Mammary epithelial cell (primary cell): ENCODE measurements at places on chromosomes 3 and 15.

- no peak for DNase-seq
Measured at GRCh38 chr3:38940394-38940793, 111.3 kb downstream of the SCN11A start.

- no peak for DNase-seq
Measured at GRCh38 chr15:82921242-82921641, 31.3 kb downstream of the HOMER2 start.

DNA sequence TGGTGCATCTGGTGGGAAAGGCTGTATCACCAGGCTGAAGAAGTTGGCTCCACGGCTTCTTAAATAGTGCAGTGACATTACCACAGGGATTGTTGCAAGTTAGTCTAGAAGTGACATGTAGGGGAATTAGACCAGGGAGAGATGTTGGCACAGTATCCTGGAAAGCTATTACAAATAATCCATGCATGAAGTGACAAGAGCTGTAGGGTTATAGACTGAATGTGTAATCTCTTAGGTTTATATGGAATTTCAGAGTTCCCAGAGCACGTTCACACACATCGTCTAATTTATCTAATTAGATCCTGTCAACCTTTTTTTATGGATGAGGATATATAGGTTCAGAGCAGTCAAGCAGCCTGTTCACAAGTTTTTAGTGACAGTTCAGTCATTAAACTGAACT lies 37.3 kb upstream of the APH1B start:
- no peak for DNase-seq

GRCh38 chr3:190533511-190534281 lies 19.8 kb downstream of the IL1RAP start:
- DNase-seq = peak; percentile 98

DNA sequence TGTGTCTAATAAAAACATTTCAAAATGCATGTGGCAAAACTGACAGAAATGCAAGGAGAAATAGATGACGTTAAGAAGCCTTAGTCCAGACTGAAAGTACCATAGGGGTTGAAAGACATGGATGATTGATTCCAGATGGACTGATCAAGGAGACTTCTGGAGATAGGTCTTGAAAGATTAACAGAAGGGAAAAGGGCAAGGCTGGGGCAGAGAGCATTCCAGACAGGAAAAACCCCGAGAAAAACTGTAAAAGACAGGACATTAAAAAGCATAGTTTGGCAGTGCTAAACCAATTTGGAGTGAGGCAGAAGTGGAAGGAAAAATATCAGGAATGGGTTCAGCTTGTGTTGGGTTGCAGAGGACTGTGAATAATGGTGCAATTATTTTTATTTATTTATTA lies 375.2 kb upstream of the SGO1 start:
- DNase-seq = no peak

GRCh38 chr15:48905847-48906246 lies 27.9 kb downstream of the EID1 start:
- no peak for DNase-seq

DNA sequence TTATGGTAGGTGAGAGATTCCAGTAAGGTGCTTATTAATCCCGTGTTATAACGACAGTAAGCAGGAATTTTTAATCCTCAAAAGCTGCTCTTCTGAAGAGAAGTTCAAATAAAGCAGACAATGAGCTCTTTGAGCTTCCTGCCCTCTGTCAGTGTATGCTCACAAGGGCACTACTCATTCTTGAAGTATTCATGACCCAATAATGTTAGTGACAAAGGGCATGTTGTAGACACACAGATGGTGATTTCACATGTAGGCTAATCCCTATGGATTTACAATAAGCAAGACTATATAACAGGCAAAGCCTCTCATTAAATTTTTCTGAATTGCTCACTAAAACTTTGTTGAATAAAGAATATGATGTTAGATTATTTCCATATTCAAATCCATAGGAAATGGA lies 578.6 kb downstream of the RSL24D1 start:
- no peak for DNase-seq

DNA sequence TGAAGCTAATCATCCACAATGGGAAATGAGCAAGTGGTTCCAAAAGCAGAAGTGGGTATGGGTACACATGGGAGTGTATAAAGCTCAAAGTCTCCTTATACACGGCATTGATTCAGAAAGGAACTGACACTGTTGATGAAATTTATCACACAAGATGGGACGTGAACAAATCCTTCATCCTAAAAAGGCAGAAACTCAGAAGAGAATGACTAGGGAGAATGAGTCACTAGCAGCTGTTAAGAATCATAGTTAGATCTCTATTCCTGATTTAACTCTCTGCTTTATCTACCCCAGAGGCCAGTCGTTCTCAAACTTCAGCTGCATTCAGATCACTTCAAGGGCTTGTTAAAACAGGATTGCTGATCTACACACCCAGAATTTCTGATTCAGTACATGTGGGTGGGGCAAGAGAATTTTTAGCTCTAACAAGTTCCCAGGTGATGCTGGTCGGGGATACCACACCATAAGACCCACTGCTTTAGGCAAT lies 97.7 kb upstream of the PHLDB2 start:
- DNase-seq = peak; percentile 100

DNA sequence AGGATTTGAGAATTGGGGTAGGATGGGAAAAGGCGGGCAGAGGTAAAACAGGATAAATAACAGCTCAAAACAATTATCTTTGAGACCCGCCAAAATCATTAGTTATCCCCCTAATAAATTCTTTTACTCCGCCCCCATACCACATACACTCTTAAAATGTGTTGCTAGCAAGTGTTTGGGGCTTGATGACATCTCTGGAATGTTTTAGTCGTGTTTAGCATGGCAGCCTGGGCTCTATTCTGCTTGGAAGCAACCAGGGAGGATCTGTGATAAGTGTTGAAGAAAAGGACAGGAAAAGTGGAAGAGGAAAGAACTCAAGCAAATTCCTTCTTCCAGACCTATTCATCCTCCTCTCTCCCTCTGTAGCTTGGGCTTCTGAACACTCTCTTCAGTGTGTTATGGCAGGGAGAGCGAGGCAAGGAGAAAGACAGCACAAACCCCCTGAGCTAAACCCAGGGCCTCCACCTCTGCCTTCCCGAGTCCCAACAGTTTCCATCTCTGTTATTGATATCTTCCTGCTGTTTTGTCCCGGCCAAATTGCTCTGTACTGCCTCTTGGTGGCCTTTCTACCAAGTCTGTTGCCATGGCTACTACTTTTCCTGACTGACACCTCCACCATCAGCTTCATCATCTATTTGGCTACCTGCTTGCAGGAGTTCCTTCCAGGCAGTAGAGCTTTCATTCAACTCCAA lies 135.8 kb downstream of the RPL22L1 start:
- DNase-seq = no peak

GRCh38 chr3:38039101-38039898 lies at the start of gene DLEC1:
Gene DLEC1 (plus strand): TSS chr3:38039208. CDS start chr3:38039226, 18 bp downstream.
- no peak for DNase-seq

GRCh38 chr15:38354315-38354929 lies 99.5 kb upstream of the FAM98B start:
- peak; percentile 34 for DNase-seq

GRCh38 chr3:55884066-55884465 lies 397.0 kb upstream of the WNT5A start:
- peak; percentile 27 for DNase-seq

- DNase-seq = peak; percentile 46
Measured at GRCh38 chr3:50192689-50193141, 1.3 kb downstream of the GNAT1 start.

GRCh38 chr15:30921781-30922479 lies 18.2 kb downstream of the FAN1 start:
- DNase-seq = no peak

GRCh38 chr15:29724026-29724425 lies 98.2 kb downstream of the TJP1 start:
- no peak for DNase-seq

DNA sequence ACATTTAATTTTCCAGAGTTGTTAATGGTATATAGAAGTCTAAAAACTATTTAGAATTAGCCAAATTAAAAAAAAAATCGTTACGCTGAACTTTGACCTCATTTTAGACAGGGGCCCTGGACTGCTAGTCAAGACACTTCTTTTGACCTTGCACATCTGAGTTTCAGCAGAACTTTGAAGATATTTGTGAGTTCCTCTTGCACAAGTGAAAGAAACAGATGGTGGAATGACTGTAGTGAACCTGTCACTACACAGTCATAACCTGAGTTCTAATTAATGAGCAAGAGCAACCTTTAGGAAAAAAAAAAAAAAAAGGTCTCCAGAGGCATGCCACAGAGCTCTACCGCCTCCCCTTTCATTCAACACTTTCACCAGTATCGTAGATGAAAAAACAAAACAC lies 5.3 kb downstream of the MYO5C start:
- DNase-seq = no peak

- peak; percentile 37 for DNase-seq
Measured at GRCh38 chr3:150736316-150736719, 26.7 kb downstream of the SIAH2 start.

GRCh38 chr3:124639406-124640237 lies 90.6 kb upstream of the UMPS start:
- DNase-seq = no peak

- DNase-seq = peak; percentile 53
Measured at GRCh38 chr15:78241017-78241416, 6.7 kb upstream of the ACSBG1 start.

DNA sequence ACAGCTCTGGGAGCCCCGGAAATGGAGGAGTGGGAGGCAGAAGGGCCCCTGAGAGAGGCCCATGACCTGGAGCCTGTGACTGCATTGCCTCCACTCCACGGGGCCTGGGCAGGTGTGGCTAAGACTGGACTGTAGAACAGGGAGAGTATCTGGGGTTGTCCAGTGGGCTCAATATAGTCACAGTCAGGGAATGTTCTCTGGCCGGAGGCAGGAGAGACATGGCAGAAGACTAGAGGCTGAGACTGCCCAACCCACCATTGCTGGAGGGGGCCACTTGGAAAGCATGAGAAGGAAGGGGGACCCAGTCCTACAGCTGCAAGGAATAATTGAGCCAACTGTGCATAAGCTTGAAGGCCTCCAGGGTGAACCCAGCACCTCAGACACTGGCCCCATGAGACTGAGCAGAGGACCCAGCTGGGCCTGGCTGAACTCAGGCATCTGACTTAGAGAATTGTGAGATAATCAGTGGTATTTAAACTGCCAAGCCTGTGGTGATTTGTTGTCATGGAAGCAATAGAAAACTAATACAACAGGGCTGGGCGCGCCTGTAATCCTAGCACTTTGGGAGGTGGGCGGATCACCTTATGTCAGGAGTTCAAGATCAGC lies 33.1 kb downstream of the NIPA2 start:
- DNase-seq = peak; percentile 7

GRCh38 chr3:50655009-50655830 lies 19.5 kb upstream of the DOCK3 start:
- DNase-seq = peak; percentile 12

GRCh38 chr3:40843851-40844548 lies 319.2 kb downstream of the ZNF621 start:
- DNase-seq = peak; percentile 75
